Kidney (tissue), 22 donors: ENCODE measurements at places on chromosomes 13 and 19.
A peak's percentile ranks its signal among the peaks of the same experiment; 100 is the strongest.

GRCh38 chr19:48934837-48935236, 1.3 kb downstream of the DHDH start:
- DNase-seq, result no peak

GRCh38 chr19:39818626-39819097, 15.3 kb downstream of the DYRK1B start:
- no peak for DNase-seq

DNA sequence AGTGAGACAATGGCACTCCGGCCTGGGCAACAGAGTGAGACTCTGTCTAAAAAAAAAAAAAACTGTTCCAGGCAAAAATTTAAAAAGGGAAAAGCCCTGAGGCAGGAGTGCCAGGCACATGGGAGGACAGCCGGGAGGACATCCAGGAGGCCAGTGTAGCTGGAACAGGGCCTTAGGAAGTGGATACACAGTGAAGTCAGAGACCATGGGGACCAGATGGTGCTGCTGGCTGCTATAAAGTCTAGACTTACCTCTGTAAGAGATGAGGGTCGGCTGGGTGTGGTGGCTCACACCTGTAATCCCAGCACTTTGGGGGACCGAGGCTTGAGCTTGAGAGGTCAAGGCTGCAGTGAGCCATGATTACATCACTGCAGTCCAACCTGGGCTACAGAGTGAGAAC, 15.0 kb downstream of the HAS1 start:
- no peak for DNase-seq

DNA sequence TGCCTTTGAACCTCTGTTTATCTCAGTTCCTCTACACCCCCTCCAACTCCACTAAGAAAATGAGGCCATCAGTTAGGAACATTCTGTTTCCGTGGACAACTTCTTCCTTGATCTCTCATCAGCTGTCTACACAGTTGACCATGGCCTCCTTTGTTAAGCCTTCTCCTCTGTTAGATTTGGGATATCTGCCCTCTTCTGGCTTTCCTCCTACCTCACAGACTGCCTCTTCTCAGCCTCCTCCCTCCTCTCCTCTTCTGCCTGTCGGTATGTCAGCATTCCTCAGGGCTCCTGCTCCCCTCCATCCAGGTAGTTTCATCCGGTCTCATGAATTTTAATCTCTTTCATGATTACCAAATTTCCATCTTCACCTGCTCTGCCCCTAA, 454.9 kb downstream of the FOXO1 start:
- no peak for DNase-seq

GRCh38 chr13:107964395-107964794, 250.9 kb downstream of the LIG4 start:
- DNase-seq, result peak; percentile 0

DNA sequence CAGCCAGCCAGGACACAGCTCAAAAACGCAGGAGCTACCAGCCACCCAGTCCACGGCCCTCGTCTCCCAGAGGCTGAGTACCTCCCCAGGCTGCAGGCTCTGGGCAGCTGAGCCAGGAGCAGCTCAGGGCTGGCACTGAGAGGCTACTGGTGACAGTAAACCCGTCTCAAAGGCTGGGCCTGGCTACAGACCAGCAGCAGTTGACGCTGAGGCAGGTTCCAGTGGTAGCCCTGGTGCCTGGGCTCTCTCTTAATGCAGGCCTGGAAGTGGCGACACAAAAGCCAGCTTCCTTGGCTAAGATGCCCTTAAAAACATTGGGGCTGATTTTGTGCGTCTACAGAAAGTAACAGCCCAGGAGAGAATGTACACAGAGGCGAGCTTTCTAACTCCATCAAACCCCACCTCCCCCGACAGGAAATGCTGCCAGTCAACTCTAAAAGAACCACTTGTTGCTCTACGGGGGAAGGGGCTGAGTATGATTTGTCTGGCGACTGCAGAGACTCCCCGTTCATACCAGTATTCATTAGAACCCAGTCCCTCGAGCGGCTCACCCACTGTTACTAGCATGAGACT, 126.3 kb downstream of the STK24 start:
- no peak for DNase-seq

DNA sequence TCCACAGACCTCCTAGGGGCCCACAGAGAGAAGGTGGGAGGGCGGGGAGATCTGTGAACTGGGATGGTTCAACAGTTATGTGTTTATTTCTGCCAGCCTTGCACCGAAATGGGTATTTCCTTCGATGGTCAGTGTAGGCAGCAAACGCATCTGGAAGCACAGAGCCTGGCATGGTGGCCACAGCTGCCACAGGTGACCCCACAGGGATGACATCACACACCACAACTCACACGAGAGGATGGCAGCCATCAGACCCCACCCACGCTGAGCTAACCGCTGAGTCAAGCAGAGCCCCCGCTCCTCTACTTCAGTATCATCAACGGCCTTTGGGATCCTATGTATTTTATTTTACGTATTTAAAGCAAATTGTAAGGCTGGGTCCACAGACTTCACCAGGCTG, 37.4 kb downstream of the NAXD start:
- DNase-seq, result no peak

DNA sequence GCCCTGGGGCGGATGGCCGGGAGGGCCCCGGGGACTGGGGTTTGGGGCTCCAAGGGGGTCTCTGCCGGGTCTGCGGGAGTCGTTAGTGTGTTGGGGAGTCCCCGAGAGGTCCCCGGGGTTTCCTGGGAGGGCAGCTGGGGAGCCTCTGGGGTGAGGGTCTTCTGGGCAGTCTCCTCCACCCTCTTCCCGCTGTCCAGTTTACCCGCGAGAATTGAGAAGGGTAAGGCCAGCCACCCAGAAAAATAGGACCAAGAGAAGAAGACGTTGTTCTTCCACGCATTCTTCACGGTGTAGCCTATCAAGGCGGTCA, 1.0 kb upstream of the ETFB start:
- DNase-seq, result no peak

DNA sequence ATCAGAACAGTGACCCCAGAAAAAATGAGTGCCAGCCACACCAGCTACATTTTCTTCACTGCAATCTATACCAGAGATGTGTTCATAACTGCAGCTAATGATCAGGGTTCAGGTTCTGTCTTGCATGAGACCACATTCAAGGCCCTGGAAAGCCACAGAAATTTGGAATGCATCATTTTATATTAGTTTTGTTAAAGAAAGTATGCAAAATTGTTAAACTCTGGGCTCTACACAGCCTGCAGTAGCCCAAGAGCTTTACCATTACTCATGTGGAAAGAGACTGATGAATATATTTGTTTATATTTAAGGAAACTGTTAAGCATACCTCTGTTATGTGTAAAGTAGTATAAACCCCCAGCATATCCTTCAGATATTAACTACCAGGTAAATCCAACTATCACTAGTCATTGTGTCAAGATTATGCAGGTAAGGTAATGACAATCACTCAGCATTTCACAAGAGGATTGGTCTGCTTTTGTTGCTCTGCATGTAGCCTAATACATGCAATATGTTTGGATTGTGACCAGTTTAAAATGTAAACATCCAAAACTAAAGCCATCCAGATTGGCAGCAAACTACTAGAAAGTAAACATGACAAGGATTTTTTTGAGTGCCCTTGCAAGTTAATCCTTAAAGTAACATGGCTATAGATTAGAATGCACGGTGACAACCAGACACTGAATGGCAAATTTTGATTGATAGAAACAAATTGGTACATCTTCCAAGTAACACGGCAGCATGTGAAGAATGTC, 429.1 kb upstream of the ARGLU1 start:
- no peak for DNase-seq

DNA sequence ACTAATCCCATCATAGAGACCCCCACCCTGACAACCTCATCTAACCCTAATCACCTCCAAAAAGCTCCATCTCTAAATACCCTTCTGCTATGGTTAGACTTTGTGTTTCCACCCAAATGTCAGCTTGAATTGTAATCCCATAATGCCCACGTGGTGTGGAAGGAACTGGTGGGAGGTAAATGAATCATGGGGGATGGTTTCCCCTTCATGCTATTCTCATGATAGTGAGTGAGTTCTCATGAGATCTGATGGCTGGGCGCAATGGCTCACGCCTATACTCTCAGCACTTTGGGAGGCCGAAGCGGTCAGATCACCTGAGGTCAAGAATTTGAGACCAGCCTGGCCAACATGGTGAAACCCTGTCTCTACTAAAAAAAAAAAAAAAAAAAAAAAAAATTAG, 2.6 kb downstream of the VMAC start:
- DNase-seq, result no peak

- DNase-seq, result peak; percentile 64
These were observed 34.2 kb upstream of the PNMA8B start for GRCh38 chr19:46529622-46530451.

- no peak for DNase-seq
These were observed 41.5 kb downstream of the KLF12 start for GRCh38 chr13:74092711-74093110.

DNA sequence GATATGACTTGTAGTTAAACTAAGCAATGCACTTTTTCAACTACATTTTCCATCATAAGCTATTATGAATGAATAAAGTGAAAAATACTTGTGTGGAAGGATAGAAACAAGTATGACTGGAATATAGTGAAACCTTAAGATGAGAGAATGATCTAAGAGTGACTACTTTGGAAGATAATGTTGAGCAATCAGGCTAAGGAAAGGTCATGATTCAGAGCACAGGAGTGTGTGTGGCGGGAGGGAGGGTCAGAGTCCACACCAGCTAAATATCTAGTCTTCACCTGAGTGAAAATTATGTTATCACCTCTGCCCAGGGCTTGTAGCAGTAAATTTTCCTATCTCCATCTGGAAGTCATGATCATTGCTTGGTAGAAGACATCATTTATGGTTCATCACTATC, 833.4 kb upstream of the ATXN8OS start:
- DNase-seq, result no peak

DNA sequence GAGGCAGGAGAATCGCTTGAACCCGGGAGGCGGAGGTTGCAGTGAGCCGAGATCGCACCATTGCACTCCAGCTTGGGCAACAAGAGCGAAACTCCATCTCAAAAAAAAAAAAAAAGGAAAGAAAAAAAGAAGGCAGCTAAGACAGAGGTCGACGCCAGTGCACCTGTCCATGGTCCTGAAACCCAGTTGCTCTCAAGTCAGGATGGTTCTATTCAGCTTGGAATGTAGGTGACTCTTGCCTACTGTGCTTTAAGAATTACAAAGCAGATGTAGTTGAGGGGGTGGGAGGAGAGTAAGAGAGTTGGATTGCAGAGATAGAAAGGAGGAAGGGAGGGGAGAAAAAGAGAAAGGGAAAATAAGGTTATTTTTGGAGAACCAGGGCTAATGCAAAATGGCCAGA, 18.7 kb downstream of the CACNG7 start:
- DNase-seq, result peak; percentile 86

DNA sequence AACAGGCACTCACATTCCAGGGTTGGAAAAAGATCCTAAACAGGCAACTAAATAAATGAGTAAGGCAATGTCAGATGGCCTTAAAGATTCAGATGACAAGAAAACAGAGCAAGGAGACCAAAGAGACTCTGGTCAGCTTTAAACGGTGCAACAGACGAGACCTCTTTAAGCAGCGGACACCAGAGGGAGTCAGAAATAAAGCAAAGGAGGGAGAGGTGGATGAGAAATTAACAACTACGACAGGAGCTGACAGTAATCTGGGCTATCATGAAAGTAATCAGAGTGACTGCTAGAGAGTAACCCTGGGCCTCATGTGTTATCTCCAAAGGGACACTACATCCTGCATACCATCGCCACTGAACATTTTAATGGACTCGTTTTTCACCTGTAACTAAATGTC, 1.1 kb downstream of the ZNF550 start:
- DNase-seq, result no peak

DNA sequence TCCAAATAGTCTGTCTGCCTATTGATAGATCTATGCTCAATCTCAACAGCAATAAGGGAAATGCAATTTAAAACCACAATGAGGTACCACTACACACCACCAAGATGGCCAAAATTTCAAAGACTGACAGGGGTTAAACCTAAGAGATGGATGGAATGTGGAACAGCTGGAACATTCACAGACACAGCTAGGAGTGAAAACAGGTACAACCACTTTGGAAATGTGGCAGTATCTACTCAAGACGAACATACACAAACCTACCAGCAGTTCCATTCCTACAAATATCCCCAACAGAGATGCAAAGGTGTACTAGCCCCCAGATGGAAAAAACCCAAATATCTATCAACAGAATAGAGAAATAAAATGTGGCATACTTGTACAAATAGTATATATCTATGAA, 86.4 kb downstream of the TSC22D1 start:
- no peak for DNase-seq

DNA sequence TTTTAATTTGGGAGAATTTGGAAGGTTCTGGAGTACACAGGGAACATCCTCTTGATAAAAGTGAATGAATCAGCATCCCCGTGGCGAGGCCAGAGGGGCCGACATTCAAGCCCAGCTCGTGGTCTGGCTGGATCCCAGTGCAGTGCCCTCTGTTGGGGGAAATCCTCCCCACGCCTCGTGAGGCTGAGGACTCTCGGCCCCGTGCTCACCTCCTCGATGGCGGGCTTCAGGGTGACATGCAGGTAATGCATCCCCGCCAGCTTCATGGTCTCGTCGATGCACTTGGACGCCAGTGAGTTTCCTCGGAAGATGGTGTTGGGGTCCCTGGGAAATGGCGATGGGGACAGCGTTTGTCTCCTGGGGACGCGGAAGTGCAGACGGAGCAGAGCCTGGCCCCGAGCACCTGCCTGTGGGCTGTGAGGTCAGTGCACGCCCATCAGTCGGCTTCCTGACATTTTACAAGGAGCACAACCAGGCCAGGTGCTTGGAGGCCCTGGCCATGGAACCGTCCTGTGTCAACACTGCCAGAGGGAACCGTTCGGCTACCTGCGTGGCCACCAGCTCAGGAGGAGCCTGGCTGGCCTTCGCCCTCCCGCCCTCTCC, 43.3 kb upstream of the C13orf46 start:
- no peak for DNase-seq

- DNase-seq, result peak; percentile 89
These were observed 575 bp downstream of the CARM1 start for GRCh38 chr19:10871711-10872545.
